ENCODE measurements at places on chromosomes 3 and 15. TPM values are rescaled to one million over a fixed set of nuclear protein-coding genes. Genes with fewer than 3 reads are reported as not detected.
A peak's percentile ranks its signal among the peaks of the same experiment; 100 is the strongest.

Gene SLC2A2
- not detected for total RNA-seq

Gene ANP32A
- 76.9 TPM for total RNA-seq

Gene DISP2
- total RNA-seq, result 12.8 TPM

Gene RPL14
- 190 TPM for total RNA-seq

Gene SRGAP3
- total RNA-seq, result 20.2 TPM

Gene CPN2
- 0.14 TPM for total RNA-seq

DNA sequence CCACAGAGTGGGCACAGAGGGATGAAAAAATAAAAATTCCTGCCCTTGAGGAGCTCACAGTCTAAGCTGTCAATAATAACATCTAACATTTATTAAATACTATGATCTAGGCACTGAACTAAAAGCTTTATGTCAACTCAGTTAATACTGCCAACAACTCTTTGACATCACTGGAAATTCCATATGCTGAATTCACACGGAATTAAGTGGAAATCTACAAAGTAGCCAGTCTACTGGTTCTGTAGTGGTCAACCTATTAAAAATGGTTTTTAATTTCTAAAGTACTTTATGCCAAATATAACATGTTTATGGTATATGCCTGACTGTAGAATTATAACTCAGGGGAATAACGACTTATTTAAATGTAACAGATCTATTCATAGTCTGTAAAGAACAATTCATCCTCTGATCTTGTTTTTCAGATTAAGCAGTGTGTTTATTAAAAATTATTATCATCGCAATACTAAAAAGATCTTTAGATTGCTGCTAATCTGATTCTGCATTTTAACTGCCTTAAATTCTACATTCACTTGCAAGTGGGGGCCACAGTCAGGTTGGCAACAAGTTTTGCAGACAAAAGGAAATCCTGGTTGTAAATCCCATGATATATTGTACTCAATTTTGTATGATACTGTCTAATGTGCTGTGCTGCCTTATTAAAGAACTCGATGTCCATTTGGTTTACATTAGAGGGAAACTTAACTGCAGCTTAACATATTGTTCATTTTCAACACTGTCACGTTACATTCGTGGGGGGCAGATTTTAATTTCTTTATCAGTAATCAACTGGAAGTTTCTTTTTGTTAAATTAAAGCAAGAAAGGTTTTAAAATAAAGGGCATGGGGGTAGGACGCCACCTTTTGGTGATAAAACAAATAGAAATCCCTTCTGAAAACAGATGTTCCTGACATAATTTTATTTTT lies 2.6 kb upstream of the FOXP1 start:
- peak overlapping the region; percentile 98 for H3K27ac ChIP-seq
- no peak for DNase-seq
- no peak overlapping the region for H3K4me3 ChIP-seq
- H3K4me1 ChIP-seq, result peaks cover 19% of the 10 kb centered on the region
- no peaks in the 10 kb centered on the region for H3K36me3 ChIP-seq

GRCh38 chr3:150059241-150059640 lies 88.5 kb upstream of the PFN2 start:
- no peak overlapping the region for H3K4me3 ChIP-seq
- DNase-seq, result no peak
- no peak overlapping the region for H3K27ac ChIP-seq
- H3K27me3 ChIP-seq, result no peaks in the 10 kb centered on the region
- peaks cover 6% of the 10 kb centered on the region for H3K4me1 ChIP-seq

DNA sequence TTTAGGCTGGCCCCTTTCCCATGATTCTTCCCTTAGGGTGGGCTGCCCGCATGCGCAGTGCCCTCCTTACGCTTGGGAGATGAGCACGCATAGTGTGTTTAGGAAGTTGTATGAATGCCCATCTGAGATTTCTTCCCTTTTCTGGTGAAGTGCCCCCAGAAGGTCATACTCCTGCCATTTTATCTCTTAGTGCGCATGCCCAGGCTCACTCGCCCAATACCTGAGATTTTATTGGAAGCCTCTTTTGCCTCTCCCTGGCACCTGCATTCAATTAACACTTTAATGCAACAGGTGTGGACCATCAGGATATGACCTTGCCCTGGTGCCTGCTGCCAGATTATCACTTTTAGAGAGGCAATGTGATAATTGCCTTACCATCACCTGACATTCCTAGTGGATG lies 36.6 kb downstream of the MKRN3 start:
- H3K27me3 ChIP-seq, result no peaks in the 10 kb centered on the region
- DNase-seq, result no peak
- no peaks in the 10 kb centered on the region for H3K4me1 ChIP-seq
- H3K27ac ChIP-seq, result no peak overlapping the region

- H3K36me3 ChIP-seq, result no peaks in the 10 kb centered on the region
- no peak overlapping the region for H3K27ac ChIP-seq
- no peaks in the 10 kb centered on the region for H3K27me3 ChIP-seq
- no peak for DNase-seq
Observed at GRCh38 chr3:15359677-15360397, 27.5 kb upstream of the SH3BP5 start.

- no peaks in the 10 kb centered on the region for H3K36me3 ChIP-seq
- H3K4me1 ChIP-seq, result no peaks in the 10 kb centered on the region
- H3K27me3 ChIP-seq, result no peaks in the 10 kb centered on the region
- peak; percentile 2 for DNase-seq
Observed at GRCh38 chr3:126551121-126551838, 7.5 kb downstream of the C3orf22 start.

GRCh38 chr15:90367576-90367975 lies 15.5 kb downstream of the ZNF774 start:
- H3K27ac ChIP-seq, result peak overlapping the region; percentile 51
- H3K27me3 ChIP-seq, result no peaks in the 10 kb centered on the region
- DNase-seq, result no peak
- H3K4me1 ChIP-seq, result peaks cover 10% of the 10 kb centered on the region
- no peak overlapping the region for H3K4me3 ChIP-seq

DNA sequence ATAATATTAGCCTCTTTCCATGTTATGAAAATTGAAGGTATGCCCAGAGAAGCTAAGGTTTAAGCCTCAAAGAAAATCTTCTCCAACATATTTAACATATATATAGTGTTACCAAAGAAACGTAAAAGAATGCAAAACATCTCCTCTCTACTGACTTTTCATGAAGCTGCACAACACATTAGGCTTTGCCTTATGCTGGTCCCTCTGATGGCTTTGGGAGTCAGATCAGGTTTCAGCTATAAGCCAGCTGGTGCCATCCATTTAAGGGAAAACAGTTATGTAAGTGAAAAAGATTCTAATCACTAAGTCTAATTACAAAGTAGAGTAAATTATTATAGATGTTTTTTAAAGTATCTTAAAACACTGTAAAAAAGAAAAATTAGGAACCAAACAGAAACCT lies 410.5 kb downstream of the LSAMP start:
- no peaks in the 10 kb centered on the region for H3K4me1 ChIP-seq
- no peaks in the 10 kb centered on the region for H3K27me3 ChIP-seq
- H3K27ac ChIP-seq, result no peak overlapping the region
- no peak overlapping the region for H3K4me3 ChIP-seq
- no peak for DNase-seq

- H3K27me3 ChIP-seq, result no peaks in the 10 kb centered on the region
- no peak overlapping the region for H3K4me3 ChIP-seq
- no peak for DNase-seq
- H3K4me1 ChIP-seq, result peaks cover 3% of the 10 kb centered on the region
- H3K36me3 ChIP-seq, result no peaks in the 10 kb centered on the region
Observed at GRCh38 chr3:98563661-98564281, 29.6 kb downstream of the CPOX start.

GRCh38 chr15:88400084-88400483 lies 67.1 kb downstream of the MRPL46 start:
- no peaks in the 10 kb centered on the region for H3K27me3 ChIP-seq
- peaks cover 14% of the 10 kb centered on the region for H3K4me1 ChIP-seq
- H3K4me3 ChIP-seq, result no peak overlapping the region

DNA sequence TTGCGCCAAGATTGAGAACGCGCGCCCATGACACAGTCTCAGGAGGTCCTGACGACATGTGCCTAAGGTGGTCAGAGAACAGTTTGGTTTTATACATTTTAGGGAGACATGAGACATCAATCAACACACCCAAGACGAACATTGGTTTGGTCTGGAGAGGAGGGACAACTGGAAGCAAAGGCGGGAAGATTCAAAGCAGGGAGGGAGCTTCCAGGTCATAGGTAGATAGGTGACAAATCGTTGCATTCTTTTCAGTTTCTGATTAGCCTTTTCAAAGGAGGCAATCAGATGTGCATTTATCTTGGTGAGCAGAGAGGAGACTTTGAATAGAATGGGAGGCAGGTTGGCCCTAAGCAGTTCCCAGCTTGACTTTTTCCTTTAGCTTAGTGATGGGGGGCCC lies 828.4 kb upstream of the DPPA4 start:
- H3K4me3 ChIP-seq, result no peak overlapping the region
- DNase-seq, result no peak
- H3K36me3 ChIP-seq, result no peaks in the 10 kb centered on the region
- no peaks in the 10 kb centered on the region for H3K4me1 ChIP-seq

Data from transverse colon (tissue), 4 donors.